ENCODE measurements at places on chromosomes 12 and 14.

DNA sequence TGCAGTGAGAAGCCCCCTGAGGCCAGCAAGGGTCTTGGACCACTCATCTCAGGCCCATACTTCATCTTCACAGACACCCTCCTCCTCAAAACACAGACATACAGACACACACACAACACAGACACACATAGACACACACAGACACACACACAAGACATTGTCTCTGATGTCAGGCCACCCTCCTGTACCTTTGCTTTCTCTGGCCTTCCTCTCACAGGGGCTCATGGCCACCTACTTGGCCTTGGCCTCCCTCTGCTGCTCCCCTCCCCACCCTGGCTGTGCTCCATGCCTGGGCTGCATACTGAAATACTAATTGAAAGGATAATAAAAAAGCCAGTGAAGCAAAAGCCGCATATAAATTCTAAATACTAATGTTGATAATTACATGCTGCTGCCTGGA, 1.6 kb upstream of the SYNDIG1L start:
- no peak for DNase-seq

DNA sequence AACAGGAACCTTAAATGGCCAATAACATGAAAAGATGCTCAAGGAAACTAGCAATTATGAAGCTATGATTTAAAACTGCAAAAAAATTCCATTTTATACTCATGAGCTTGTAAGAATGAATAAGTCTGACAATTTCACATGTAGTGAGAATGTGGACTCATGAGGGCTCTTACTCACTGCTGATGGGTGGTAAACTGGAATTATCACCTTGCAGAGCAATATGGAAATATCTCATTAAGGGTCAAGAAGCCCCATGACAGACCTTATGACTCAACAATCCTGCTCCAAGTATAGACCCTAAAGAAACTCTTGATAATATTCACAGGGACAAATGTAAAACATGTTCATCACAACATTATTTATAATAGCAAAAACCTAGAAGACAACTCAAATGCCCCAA, 23.5 kb upstream of the SMAGP start:
- no peak for DNase-seq

GRCh38 chr14:68653804-68654203, 139.1 kb downstream of the ZFP36L1 start:
- DNase-seq = no peak

GRCh38 chr12:29073631-29074239, 75.3 kb upstream of the FAR2 start:
- no peak for DNase-seq

DNA sequence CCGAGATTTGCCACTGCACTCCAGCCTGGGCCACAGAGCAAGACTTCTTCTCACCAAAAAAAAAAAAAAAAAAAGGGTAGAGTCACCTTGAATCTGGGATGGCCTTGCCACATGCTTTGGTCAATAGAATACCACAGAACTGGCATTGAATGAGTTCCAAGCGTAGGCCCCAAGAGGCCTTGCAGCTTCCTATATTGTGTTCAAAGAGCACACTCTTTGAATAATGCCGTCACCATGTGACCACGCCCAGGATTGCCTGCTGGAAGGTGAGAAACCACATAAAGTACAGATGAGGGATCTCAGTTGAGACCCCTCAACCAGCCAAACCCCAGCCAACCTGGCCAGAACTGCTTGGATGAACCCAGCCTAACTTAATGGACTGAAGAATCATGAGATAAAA, 239.2 kb upstream of the AMIGO2 start:
- DNase-seq = no peak

- no peak for DNase-seq
Observed at GRCh38 chr12:52539083-52539820, 13.7 kb downstream of the KRT71 start.

DNA sequence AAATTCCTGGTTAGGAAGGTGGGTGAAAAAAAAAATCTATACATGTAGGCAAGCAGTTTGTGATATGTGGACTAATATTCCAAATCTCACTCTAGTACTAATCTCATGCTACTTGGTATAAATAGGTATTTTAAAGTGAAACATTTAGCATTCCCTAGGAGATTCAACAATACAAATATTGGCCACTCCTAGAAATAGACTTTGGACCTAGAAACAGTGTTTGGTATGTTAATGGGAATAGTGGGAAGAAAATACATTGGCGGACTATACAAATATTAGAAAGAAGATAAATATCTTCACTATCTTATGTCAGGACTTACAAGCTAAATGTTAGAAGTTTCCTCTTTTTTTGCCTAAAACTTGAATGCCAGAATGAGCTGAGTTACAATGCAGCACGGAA, 28.2 kb downstream of the HIGD1C start:
- no peak for DNase-seq

DNA sequence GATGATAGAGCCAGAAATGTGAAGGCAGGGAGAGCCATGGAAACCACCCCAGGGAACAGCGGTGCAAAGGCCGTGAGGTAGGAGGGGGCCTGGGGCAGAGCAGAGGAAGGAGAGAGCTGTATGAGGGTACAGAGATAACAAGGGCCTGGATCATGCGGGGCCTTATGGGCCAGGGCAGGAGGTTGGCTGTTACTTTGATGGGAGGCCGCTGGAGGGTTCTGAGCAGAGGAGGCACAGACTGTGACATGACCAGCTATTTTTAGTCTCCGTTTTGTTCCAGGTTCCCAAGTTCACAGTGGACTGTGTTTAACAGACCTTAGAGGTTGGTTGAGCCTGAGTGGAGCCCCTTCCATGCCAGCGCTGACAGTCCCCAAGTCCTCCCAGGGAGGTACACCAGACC, 118.6 kb downstream of the GCH1 start:
- DNase-seq = no peak

DNA sequence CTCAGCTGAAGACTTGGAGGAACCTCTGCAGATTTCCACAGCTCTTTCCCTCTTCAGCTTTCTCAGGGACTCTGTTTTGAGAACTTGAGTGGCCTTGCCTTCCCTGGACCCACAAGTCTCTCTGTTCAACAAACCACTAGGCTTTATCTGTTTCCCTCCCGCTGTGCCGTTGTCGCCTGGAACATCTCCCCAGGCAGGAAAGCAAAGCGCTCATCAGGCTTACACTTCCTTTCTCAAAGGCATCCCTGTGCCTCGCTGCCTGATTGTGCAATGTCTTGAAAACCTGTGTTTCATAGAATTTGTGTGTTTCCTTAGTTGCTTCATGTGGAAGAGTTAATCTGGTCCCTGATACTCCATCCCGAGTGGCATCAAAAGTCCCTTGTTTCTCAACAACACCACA, 64.1 kb downstream of the PPM1A start:
- no peak for DNase-seq

- DNase-seq = no peak
Observed at GRCh38 chr14:84403585-84403984, 1126.4 kb upstream of the FLRT2 start.

- no peak for DNase-seq
Observed at GRCh38 chr14:90547968-90548367, 151.1 kb downstream of the CALM1 start.

GRCh38 chr14:19930617-19931016, at the start of gene OR4K1:
OR4K1 (plus strand) TSS chr14:19930917; CDS start chr14:19935667, 4,750 bp downstream.
- no peak for DNase-seq

DNA sequence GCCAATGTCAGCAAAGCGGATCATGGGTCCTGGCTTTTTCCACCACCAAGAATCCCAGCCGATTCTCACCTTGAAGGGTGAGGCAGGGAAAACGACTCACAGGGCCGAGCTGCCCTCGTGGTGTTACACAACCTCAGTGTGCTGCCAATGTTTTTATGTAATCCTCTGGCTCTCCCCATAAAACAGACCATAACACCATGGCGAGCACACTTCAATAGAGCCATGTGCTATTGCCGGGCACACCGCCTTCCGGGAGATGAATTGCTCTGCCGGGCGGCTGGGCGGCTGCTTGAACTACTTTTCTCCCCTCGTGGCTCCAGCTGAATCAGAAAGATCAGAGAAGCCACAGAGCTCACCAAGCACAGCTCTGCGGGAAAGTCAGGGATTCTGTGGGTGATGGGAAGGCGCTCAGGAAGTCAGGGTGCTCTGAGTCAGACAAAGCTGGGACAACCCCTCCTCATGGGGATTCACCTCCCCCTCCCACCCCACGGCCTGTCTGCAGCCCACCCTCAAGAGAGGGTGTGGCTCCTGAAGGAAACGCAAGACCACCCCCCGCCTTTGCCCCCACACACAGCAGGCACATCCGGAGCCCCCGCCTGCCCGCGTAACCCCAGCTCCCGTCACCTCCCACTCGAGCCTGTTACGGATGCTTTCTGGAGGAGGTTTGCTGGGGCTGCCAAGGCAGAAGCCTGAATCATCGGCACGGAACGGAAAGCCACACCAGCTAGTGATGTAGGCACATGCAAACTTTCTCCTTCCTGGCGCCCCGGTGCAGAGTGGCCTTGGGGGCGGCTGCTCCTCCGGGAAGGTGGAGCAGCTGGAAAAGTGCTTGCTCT, 1.8 kb downstream of the GALNT9 start:
- DNase-seq = no peak

DNA sequence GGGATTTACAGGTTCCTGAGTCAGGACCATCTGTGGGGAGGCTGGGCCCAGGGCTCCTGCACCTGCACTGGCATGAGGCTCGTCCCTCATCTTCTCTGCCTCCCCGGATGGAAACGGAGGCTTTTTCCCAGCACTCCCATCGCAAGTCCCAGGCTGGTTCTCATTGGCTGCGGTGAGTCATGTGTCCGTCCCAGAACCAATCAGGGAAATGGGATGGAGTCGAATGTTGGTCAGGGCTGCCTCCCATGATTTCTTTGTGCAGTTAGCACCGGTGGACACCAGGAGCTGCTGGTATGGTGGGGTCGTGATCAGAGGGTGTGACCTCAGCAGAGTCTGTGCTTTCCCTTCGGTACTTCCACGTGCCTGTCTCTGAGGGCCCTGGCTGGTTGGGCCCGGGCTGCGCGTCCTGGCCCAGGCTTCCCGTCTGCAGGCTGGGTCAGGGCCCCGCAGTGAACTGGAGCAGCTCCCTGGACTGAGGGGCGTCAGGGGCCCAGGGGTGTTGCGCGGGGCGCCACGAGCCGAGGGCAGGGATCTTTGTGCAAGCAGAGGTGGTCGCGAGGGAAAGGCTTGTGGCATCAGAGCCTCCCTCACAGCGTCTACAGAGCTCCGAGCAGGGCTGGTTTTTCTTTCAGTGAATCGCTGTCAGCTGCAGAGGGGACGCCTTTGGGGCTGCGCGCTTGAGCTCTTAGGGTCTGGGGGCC, 168.1 kb downstream of the ADGRD1 start:
- no peak for DNase-seq

GRCh38 chr12:94973221-94973620, 30.3 kb downstream of the NDUFA12 start:
- no peak for DNase-seq

DNA sequence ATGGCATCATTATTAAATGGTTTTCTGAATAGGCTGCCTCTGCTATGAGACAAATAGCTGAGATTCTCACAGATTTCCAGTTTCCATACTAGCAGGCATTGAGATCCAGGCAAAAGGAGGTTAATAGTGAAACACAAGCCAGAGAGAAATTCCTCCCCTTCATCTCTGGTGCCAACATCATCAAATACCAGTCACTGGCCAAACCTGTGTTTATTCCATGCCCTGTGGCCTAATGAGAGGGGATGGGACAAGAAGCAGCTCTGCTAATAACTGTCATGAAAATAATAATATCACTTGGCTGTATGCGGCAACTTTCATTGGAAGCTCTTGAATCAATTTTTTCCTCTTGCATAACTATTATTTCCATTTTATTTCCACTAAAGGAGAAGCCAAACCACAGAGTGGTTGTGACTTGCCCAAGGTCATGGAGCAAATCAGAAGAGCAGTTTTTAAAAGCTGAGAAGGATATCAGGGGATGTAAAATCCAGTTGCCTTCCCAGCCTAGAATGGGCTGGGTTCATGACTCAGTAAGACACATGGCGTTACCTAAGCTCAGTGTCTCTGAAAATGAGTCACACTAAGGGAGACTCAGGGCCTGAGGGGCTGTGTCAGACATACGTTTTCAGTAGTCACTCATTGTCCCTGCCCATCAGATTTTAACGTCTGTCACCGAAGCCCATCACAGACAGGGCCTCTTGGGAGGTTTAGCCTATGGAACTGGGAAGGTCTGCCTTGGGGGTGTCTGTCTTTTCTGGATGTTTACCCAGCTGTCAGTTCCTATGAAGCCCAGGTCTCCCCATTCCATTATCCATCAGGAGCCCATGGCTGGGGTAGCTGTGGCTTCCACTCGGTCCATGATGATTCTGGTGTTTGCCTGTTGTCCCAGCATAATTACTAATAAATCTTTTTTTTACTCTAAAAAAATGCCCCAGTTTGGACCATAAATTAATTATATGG, 208.8 kb upstream of the EEA1 start:
- DNase-seq = no peak

DNA sequence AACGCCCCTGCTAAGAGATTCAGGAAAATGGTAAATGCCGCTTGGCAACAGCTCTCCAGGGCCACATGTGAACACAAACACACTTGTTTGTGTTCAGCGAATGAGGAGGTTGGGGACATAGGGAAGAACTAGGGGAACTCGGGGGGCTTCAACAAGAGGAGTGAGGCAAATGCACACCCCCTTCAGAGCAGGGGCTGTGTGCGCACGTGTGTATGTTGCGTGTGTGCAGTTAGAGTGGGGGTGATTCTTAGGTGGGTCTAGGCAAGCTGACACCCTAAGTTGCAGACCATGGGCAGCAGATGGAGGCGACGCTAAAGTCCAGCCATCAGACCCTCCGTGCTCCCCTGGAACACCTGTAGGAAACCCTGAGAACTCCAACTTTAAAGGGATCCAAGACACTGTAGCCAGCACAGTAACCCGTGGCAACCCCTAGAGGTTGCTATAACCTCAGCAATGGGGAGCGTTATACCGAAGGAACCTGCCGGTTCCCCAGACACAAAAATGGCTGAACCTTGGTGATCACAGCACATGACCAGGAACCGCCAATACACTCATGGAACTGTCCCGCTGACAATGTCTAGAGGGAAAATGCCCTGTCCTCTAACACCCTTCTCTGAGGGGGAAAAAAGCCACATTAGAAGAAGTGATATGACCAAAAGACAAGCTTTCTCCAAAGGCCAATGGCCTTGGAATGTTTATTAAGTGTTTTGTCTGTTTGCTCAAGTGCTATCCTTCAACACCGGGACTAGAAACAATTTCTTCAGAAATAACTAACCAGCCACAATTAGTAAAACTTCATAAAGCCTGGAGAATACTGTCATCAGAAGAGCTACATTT, 86.5 kb upstream of the CEP83 start:
- no peak for DNase-seq

DNA sequence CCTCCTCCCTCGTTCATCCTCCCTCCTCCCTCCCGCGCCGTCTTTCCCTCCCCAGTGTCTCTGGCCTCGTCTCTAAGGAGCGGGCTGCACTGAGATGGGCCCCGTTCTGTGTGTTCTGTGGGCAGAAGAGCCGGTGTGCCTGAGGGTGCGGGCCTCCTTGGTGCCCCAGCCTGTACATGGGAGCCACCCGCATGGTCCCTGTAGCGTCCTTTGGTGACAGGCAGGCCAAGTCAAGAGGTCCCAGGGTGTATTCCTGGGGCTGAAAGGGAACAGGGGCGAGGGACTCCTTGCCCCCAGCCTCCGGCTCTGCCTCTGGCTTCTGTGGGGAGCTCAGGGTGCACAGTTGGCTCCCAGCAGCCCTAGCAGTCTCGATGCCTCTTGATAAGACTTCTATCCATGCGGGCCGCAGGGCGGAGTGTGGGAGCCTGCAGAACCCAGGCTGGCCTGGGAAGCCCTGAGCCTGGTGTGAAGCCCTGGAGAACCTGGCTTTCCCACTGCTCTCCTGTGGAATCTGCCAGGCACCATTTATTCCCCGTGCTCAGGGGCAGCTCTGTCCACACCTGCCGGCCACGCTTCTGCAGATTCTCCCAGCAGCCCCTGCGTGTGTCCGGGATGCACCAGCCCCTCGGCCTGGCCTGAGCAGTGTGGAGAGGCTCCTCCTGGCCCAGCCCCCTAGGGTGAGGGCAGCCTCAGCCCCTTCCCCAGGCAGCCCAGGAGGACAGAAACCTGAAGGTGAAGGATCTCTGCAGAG, 181.3 kb downstream of the KIF26A start:
- DNase-seq = no peak

Measured in stimulated activated CD8-positive, alpha-beta memory T cell treated with anti-CD3 and anti-CD28 coated beads, Interleukin-4, amount 100 ng/mL, for 1 hour (primary cell).